ENCODE measurements at places on chromosomes 5 and 9.

- peak; percentile 90 for DNase-seq
Measured at GRCh38 chr9:113756476-113757192, 119.5 kb upstream of the ZNF618 start.

DNA sequence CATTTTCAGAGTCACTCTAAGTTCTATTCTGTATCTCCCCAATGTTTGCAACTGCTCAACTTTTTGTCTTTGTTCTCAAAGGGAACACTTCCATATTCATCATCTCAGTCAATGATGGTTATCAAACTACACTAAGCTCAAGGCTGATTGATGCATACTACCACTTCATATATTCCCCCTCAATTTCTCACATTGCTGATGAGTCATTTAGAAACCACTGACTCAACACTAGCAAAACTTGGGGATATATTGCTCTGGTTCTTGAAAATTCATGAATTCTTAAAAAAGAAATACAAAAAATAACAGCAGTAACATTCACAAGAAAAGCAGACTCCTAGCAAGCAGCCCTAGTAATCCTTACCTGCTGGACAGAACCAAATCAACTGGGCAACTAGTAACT, 52.2 kb downstream of the ABHD17B start:
- peak; percentile 52 for DNase-seq

DNA sequence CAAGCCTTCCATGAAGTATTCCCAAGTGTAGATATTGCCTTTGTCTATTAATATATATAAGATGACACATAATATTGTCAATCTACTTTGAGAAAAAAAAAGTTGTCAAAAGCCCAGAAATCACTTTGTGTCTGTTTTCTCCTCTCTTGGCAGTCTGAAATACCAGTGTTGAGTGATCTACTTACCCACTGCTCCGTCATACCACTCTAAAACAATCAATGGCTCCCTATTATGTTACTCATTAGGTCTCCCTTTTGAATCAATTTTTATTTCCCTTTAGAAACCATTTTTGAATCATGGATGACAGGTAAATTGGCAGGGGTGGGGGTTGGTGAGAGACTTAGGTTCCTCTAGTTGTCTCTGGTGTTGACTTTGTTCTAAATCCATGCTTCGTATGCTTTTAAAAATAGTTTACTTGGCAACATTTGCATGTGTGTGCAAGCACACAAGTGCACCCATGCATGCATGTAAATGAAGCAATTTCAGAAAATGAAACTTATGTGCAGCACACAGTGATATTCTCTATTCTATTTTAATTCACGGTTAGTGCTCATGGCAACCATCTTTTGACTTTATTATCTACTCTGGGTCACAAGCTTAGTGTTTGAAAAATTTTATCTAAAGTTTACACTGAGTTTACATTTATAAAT, 378.9 kb downstream of the RAB3C start:
- no peak for DNase-seq

DNA sequence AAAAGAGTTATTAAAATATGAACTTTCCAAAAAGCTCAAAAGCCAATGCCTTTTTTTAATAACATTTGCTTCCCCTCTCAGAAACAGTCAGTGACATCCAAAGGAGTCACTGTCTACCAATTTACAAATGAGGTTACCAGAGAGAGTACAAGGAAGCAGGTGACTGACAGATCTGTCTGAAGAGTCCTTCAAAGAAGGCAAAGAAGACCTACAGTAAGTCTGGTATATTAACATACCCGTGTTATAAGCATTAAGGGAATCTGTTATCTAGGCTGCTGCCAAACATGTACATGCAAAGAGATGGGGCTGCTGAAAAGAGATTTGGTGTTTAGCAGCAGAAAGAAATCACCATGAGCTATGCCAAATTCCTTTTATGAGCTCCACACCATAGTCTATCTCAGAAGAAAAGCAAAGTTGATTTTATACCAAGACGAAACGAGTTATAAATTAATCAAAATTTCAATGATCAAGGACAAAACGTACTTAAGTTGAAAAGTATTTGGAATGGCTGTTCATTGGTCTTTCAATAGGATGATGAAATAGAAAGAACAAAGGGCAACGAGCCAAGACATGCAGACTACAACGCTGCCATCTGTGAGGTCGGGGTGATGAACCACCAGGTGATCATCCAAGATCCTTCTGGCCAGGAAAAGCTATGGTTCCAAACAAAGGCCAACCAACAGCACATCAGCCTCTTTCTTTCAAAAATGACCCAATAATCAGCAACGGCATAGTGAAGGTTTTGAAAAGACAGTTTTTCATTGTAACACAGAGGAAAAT, 8.1 kb downstream of the PRELID2 start:
- DNase-seq, result no peak

DNA sequence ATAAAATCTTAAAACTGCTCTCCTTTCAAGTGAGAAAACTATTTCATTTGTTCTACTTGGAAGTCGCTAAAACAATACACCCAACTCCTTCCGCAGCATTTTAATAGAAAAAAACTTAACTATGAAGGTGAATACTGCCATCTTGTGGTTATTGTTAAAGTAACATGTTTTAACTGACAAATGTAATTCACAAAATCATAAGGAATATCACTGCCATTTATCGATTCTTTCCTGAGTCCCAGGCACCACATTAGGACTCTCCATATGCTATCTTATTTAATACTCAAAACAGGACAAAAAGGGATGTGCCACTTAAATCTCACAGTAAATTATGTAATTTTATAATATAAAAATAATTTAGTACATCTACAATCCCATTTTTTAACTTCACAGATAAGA, 130.5 kb upstream of the ITGA1 start:
- DNase-seq, result peak; percentile 29

GRCh38 chr5:131634238-131634637, 791 bp downstream of the RAPGEF6 start:
- DNase-seq, result no peak

DNA sequence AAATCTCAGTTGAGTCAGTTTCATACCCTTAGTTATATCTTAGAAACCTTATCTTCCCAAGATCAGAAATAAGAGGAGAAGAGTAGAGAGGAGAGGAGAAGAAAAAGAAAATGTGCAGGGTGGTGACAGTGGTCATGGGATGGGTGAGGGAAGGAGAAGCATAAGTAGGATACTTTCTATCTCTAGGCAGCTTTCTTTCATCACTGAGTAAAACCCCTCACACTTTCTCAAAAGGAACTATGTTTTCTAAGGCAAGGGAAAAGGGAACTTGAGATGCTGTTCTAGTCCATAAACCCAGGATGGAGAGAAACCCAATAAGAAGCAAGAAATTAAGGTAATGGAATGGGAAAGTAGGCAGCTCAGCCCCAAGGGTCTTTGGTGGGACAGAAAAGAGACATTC, 225.3 kb downstream of the MCTP1 start:
- peak; percentile 29 for DNase-seq

- peak; percentile 43 for DNase-seq
Measured at GRCh38 chr5:149404746-149405549, 25.9 kb upstream of the IL17B start.

DNA sequence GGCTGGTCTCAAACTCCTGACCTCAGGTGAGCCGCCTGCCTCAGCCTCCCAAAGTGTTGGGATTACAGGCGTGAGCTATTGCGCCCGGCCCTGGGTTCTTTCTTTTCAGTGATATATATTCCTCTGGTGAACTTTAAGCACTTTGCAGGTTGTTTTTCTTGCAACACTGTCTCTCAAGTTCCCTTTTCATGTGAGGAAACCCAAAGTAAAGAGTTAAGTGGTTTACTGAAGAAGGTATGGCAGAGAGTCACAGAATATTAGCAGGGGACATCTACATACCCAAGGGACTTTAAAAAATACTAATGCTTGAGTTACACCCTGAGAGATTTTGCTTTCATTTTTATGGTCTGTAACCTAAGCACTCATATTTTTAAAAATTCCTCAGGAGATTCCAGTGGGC, 6.7 kb upstream of the GAPT start:
- DNase-seq, result peak; percentile 48

DNA sequence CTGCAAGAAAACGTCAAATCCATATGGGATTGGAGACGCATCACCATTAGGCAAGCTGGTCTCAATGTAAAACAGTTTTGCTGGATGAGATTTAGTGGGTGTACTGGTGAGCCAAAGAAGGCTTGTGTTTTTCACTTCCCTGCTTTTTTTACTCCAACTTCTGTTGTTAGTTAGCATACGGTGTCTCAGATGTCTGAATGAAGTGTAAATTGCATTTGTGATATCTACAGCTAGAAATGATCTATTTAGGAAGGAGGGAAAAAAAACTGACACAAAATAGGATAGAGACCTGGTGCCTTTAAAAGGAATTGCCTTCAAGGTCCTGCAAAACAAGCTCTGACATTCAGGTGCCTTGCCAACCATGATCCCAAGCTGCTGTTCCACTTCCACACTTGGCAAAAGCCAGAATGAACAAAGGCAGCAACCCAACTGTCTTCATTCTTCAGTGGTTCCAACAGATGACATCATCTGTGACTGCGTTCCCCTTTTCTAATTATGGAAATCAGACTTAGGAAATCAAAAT, 104.2 kb upstream of the RAI14 start:
- peak; percentile 14 for DNase-seq

DNA sequence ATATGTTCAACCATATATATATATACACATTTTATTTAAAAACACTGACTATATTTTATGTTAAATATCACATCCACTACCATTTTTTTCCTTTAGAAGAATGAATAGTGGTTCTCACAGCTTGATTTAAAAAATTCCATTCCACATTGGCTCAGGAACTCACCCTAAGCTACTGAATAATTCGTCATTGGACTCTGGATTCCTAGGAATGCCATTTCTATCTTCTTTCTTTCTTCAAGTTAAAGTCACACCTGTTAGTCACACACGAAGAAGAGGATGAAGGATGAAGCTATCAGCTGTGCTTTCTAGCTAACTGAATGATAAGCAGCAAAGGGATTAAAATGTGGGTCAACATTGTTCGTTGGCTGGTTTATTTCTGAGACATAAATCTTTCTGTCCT, 7.9 kb downstream of the ELOVL7 start:
- no peak for DNase-seq

DNA sequence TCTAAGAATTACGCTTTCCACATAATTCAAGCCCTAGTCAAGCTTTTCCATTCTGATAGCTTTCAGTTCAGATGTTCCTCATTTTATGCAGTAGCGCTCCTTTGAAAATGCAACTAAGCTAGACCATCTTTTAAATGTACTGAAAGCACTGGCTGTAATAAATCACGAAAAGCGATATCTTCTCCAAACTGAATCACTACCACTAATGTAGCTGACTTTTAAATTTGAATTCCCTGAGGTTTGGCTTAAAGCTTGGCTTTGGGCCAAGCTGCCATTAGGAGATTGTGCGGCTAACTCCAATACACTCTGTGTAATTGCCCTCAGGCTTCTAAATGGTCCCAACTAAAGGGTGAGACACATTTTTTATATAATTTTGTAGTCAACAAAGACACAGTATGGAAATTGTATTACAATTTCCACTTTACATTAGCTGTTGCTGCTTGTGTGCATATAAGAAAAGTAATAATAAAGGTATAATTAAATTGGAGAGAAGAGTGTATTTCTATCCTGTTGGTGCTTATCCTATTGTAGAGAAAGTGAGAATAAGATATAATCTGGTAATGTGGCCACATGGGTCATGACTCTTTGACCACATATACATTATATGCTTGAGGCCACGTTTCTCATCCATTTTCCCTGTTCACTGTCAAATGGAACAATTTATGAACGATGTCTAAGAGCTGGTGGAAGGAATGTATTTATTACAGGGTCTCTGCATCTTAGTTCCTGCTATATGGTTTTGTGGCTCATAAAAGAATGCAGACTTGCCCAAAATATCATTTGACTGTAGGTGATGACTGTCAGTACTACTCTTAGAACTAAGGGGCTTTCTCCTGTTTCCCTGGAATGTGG, 118.7 kb upstream of the TAF11L2 start:
- peak; percentile 63 for DNase-seq

All from MV-4-11 (cell line).